Astrocyte (in vitro differentiated cells and primary cell): ENCODE measurements at places on chromosomes 1 and 21. TPM values are rescaled to one million over a fixed set of nuclear protein-coding genes. Genes with fewer than 3 reads are reported as not detected.

The ASPM gene
- 2.2 and 3.9 TPM in 2 replicates for total RNA-seq

The ERICH3 gene
- not detected in 2 replicates for total RNA-seq

- H3K36me3 ChIP-seq: no peaks in the 10 kb centered on the region
- peak overlapping the region; percentile 93 for H3K27ac ChIP-seq
- H3K4me3 ChIP-seq: no peak overlapping the region
- H3K27me3 ChIP-seq: no peaks in the 10 kb centered on the region
- H3K4me1 ChIP-seq: peaks cover 16% of the 10 kb centered on the region
Measured at GRCh38 chr1:200353232-200353631, 56.6 kb downstream of the ZNF281 start.

The BTBD19 gene
- total RNA-seq: 30.3 and 30.6 TPM in 2 replicates

The CFAP141 gene
- total RNA-seq: not detected in 2 replicates

DNA sequence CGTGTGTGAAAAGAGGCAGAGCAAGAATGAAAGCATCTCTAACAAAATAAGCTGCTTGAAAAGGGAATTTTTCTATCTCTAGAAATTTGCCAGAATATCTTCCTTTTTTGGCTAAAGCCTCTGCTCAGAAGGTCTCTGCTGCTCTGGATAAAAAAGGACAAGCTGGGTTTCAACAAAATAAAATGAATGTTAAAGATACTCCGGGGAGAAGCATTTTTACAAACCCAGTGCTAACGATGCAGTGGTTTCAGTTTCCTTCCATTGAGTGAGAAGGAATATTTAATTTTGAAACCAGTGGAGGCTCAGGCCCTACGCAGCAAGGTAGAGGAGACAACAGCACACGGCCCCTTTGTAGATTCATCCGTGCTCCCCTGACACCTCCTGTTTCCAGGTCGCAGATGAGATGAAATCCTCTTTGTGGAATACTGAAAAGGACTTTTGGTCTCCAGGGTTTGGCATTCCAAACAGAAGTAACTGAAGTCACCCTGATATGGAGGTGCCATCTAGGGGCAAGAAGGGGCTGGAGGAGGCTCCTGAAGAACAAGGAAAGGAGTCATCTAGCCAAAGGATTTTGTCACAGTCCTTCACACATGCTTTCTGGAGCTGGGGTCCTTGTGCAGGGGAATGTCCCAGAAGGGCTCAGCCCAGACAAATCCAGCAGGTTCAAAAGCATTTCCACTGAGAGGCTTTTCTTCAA lies 65.7 kb upstream of the SYT6 start:
- H3K27ac ChIP-seq: no peak overlapping the region
- no peaks in the 10 kb centered on the region for H3K4me1 ChIP-seq
- no peak for DNase-seq
- H3K27me3 ChIP-seq: peaks cover 25% of the 10 kb centered on the region
- H3K36me3 ChIP-seq: no peaks in the 10 kb centered on the region

DNA sequence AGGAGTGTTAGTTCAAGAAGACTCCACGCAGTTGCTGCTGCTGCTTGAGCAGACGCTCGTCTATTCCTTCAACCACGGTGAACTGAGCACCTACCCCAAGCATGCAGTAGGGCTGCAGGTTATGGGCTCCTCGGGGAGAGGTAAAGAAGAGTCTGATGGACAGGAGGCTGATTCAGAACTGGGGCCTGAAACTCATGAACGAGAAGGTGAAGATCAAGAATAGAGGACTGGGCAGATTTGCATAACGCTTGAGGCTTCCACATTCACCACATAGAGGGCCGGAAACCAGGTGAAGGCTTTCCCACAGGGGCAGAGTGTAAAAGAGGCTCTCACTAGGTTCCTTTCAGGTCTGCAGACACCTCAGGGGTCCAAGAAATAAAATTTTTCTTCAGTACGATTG lies 9.1 kb downstream of the ABCA4 start:
- H3K27me3 ChIP-seq: peaks cover 4% of the 10 kb centered on the region
- H3K4me1 ChIP-seq: peaks cover 2% of the 10 kb centered on the region
- H3K4me3 ChIP-seq: no peak overlapping the region
- H3K27ac ChIP-seq: no peak overlapping the region
